ENCODE measurements at places on chromosomes 4 and X.

GRCh38 chrX:70253377-70254062, 6.5 kb downstream of the P2RY4 start:
- no peak for DNase-seq

GRCh38 chrX:53048169-53049126, at the start of gene GPR173:
GPR173 (plus strand) TSS chrX:53048789; CDS start chrX:53076622, 27,833 bp downstream.
- DNase-seq: peak; percentile 31

DNA sequence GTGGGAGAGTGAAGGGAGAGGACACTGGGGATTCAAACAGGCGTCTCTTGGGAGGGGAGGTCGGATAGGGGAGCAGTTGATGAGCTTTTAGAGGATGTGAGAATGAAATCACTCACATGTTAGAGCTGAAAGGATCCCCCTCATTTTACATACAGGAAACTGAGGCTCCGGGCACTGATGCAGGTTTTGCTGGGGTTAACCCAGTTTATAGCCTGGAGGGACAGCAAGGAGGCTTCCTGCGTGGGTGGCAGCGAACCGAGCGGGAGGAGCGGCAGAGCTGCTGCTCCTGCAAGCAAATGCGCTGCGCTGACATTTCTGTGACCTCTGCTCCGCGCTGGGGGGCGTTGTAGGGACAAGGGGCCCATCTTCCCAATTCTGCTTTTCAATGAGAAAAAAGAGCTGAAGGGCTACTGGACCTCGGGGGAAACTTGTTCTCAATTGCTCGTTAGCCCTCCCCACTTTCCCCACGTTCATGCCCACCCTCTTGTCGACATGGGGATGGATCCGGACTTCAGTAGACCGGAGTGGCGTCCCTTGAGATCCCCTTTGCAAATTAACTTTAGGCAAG, 1.2 kb upstream of the NEUROG2 start:
- no peak for DNase-seq

- peak; percentile 17 for DNase-seq
Measured at GRCh38 chr4:104420766-104421165, 73.9 kb downstream of the CXXC4 start.

DNA sequence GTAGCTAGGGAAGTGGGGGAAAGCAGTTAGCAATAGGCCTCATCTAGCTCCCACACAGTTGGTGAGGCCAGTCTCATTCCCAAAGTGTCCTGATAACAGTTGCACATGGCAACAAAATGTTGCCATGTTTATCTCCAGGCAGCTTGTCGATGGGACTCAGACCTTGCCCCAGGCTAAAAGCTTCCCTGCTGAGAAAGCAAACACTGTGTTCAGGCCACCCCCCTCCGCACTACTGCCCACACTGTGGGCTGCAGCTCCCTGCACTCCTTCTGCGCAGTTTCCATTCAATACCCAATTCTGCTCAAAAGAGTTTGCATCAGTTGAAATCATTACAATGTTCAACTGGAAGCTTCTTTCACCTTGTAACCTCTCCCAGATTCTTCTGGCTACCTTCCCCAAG, 287.8 kb upstream of the GK2 start:
- no peak for DNase-seq

DNA sequence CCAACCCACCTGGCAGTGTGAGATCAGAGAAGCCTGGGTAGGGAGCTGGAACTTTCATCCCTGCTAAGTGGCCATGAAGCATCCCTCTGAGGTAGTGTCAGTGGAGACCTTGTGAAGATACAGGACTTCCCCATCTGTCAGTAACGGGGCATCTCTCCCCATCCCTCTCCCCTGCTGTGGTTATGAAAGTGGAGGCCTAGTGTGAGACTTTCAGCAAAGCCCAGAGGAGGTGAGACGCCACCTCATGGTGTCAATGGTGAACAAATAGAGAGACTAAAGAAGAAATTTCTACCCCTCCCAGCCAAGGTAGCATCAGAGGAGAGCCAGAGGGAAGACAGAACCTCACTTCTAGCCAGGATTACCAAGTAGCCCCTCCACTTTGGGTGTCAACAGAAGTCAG, 150.2 kb downstream of the VEGFC start:
- DNase-seq: no peak

GRCh38 chr4:150573534-150573933, 8.4 kb upstream of the MAB21L2 start:
- DNase-seq: no peak

DNA sequence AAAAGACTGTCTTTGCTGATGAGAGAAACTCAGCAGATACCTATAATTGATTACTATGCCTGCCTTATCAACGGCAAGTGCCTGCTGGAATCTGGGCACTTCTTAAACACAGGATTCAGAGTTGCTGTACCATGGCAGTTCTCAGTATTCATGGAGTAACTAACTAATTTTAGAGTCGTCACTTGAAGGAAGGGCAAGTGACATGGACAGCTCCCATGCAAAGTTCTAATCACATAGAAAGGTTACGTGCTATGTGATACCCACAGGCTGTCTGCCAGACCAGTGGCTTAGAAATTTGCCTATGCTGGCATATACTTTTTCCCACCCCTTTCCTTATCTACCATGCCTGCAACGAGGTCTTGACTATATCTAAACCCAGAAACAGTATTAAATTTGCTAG, 931.1 kb upstream of the TENM3 start:
- DNase-seq: no peak

- DNase-seq: no peak
Measured at GRCh38 chr4:115841871-115842270, 728.5 kb upstream of the NDST4 start.

DNA sequence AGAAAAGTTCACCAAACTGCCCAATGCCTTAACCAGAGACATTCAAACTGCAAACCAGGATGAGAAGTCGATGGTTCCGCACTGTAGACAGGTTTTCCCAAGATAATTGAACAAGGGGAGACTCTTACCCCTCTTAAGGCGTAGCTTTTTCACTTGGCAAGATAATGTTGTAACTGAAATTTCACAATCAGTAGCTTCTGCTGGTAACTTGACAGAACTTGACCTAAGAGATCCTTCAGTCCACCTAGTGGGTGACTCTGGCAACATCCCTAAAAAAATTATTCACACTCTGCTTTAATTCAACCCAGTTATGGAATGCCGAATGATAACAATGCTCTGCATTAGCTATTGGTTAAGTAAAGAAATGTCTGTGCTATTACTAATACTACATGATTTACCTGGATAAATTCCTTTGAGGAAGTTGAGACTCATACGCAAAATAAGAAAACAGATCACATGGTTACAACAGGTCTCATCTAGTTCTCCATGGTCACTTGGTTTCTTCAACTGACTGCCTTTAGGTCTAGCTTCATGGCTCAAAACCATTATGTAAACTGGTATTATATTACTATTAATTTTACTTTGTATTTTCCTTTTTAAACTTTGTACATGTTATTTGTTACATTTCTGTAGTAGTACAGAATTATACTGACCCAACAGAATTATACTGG, 9.1 kb downstream of the ELF2 start:
- no peak for DNase-seq

GRCh38 chr4:42720533-42720932, 63.6 kb upstream of the ATP8A1 start:
- no peak for DNase-seq

GRCh38 chr4:15368856-15369255, 59.0 kb upstream of the C1QTNF7 start:
- no peak for DNase-seq

DNA sequence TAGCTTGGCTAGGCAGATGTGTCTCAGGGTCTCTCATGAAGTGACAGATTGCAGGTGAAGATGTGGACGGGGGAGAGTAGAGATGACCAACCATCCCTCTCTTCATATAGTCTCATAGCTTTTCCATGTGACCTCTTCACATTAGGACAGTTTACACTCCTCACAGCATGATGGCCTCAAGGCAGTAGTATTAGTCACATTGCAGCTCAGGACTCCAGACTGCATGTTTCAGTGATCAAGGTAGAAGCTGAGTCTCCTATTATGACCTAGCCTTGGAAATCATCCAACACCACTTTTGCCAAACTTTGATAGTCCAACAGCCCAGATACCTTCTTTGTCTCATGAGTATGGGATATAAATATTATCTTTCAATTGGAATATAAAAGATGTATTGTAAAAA, 147.7 kb downstream of the GASK1B start:
- no peak for DNase-seq

GRCh38 chr4:77728420-77728819, 90.7 kb downstream of the CNOT6L start:
- no peak for DNase-seq

DNA sequence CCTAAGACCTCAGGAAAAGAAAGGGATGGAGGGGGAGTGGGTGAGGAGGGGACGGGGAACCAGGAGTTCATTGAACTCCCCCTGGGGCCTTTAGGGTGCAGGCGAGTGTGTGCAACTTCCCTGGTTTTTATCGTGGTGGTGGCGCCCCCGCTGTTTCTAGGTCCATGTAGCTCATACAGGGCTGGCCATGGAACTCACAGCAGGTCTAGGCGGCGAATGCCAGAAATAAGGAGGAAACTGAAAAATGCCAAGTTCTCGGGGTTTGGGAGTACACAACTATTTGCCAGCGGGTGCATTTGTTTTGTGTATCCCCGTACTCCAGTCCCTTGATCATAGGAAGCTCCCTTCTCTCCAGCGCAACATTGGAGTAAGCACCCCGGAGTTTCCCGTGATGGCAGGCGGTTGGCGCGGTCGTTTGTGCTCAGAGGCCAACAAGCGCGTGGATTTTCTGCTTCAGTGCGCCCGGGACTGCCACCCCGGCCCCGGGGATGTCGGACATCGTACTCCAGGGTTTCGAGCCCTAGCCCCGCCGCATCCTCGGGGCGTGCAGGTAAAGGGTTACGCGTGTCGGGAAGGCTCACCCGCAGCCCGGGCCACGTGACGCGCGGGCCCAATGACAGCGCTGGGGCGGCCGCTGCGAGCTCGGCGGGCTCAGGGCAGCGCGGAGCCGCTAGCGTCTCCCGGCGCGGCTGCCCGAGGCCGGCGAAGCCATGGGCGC, 208.9 kb downstream of the NWD2 start:
- DNase-seq: peak; percentile 33

GRCh38 chr4:127759893-127760292, 22.2 kb upstream of the HSPA4L start:
- no peak for DNase-seq

DNA sequence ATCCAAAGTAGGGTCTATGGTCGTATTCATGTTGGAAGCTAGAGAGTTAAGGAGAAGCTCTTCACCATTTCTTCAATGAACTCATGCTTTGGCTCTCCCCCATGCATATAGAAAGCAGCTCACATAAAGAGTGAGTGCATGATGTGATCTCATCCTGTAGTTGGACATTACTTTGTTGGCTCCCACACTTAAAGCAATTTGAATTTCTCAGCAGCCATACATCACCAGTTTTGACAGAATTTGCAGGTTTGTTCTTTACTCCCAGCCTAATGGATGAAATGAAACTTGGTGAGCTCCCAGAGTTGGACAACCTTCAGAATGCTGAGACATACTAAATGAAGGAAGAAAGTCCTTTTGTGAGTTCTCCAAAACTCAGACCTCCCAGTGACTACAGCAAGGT, 613.5 kb downstream of the IQCM start:
- no peak for DNase-seq

- no peak for DNase-seq
Measured at GRCh38 chrX:15301924-15302323, 13.5 kb downstream of the ASB11 start.

DNA sequence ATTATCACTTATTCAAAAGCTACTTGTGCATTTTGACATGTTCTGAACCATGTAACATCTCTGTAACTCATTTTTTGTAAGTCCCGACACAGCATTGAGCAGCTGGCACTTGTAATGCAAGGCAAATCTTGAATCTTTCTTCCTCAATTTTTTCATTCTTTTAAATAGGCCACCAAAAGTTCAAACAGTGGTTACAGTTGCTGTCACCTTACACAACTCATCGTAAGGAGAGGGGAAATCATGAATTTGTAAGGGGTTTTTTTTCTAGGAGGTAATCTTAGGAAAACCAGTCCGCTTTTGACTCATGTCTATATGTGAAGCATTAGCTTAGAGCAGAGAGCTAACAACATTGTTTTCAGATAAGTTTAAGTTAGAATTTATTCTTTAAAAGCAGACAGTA, 124.5 kb downstream of the PDLIM5 start:
- no peak for DNase-seq

- DNase-seq: no peak
Measured at GRCh38 chr4:54233277-54233696, 4.2 kb downstream of the PDGFRA start.

- no peak for DNase-seq
Measured at GRCh38 chr4:89299153-89299791, 8.3 kb downstream of the GPRIN3 start.

DNA sequence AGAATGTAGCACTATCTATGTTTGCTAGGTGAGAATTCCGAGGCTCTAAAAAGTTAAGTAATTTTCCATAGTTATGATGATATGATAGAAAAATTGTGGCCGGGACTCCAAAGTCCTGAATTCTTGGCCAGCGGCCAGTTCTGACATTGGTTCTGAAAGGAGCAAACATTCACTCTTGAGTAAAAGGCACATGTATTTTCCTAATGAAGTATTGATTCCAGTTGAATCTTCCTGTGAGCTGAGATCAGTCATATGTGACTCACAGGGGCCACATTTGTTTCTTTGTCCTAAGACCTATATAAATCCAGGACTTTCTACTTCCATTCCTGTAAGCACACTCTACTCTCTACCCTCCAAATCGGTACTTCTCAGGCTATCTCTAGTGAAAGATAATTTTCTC, 349.9 kb downstream of the BMPR1B start:
- no peak for DNase-seq

- DNase-seq: no peak
Measured at GRCh38 chr4:5758741-5759140, 47.7 kb downstream of the EVC start.

DNA sequence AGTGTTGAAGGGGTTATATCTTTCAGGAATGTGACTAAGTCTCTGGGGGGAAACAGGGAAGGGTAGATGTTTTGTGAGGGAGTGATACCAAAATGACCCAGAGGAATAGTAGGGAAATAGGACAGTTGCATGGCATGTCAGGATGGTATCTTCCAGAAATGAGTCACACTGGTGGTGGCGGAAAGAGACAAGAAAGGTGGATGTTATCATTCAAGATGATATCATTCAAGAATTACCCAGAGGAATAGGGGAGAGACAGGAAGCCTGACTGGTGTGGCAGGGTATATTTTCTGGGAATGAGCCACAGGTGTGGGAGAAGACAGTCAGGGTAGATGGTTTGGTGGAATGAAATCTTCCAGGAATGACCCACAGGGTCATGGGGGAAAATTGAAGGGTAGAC, 61.1 kb downstream of the MAOA start:
- DNase-seq: no peak

- DNase-seq: no peak
Measured at GRCh38 chr4:29900336-29900735, 819.8 kb upstream of the PCDH7 start.

DNA sequence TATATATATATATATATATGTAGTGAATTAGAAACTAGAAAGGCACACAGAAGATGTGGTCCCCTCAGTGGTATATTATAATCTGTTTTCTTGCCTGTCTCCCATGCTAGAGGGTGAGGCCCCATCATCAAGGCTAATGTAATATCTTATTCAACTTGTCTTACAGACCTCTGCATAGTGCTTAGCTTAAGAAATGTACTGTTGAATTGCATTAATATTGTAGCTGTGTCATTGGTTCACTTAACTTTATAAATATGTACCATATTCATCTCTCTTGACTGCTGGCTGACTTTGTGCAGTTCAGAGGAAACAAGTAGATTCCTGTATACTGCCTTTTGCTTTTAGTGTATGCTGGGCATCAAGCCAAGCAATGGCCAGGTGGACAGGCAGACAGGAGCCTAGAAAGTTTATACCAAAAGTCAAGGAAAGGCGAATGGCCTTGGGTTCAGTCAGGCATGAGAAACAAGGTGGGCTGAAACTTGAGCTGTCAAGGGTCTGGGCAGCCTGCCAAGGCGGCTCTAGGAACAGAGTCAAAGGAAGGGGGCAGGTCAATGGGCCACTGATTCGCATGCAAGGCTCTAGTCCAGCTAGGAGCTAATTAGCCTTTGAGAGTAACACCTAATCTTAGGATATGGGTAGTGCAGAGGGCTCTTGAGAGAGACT, 78.8 kb upstream of the LEF1 start:
- DNase-seq: peak; percentile 81
